Activated CD4-positive, alpha-beta T cell treated with anti-CD3 and anti-CD28 coated beads for 24 hours (primary cell): ENCODE measurements at places on chromosomes 1 and 21.
A peak's percentile ranks its signal among the peaks of the same experiment; 100 is the strongest.

DNA sequence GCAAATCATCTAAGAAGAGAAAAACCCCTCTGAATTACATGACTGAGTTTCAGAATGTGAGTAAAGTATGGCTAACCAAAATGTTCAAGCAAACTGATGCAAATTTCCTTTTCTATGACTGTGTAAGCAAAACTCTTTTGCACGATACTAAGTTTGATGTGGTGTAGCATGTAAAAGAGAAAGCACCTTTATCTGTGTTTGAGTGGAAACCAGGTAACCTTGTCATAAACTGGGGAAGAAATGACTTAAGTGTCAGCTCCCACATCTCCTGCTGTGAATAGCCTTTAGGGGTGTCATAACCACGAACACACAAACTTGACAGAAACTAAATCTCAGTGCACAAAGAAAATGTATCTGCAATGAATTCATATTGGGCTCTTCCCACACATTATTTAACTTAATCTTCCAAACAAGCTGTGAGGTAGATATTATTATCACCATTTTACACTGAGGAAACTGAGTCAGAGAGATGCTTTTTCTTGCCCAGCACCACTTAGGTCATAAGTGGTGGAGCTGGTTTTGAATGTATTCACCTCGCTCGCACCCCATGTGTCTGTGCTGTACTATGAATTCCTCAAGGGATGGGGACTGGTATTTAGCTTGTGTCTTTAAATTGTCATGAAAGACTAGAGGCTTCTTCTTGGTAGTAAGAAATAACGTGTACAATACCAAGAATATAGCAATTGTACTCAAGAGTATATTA, 32.9 kb upstream of the IL12RB2 start:
- DNase-seq, result peak; percentile 31

DNA sequence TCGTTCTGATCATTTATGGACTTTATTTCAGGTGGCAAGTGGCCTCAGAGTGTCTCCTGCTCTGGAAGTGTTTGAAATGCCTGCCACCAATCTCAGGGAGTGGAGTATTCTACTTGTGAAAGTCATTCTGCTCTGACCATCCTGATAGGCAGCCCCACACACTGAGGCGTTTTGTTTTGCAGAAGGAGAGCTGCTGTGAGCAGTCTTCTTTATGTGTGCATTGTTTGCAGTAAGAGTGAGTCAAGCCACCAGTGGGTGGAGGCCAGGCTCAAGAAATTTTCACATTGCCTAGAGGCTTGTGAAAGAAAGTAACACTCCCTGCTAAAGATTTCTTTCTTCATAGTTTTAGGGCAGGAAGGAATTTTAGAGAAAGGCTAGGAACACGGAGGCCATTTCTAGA, 204.4 kb downstream of the SLC35F3 start:
- no peak for DNase-seq

DNA sequence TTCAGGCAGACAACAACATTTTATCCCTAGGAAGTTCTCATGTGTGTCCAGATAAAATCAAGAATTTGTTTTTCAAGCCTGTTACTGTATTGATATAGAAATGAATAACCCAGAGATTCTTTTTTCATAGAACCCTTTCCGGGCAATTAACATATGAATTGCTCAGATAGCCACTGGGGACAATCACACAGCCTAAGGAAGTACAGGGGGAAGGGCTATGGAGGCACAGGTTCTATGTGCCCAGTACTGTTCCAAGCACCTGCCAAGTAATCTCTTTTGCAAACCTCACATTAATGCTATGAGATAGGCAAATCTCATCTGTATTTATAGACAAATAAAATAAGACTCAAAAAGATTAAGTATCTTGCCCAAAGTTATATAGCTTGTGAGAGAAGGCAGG, 84.9 kb downstream of the NTNG1 start:
- DNase-seq, result no peak

DNA sequence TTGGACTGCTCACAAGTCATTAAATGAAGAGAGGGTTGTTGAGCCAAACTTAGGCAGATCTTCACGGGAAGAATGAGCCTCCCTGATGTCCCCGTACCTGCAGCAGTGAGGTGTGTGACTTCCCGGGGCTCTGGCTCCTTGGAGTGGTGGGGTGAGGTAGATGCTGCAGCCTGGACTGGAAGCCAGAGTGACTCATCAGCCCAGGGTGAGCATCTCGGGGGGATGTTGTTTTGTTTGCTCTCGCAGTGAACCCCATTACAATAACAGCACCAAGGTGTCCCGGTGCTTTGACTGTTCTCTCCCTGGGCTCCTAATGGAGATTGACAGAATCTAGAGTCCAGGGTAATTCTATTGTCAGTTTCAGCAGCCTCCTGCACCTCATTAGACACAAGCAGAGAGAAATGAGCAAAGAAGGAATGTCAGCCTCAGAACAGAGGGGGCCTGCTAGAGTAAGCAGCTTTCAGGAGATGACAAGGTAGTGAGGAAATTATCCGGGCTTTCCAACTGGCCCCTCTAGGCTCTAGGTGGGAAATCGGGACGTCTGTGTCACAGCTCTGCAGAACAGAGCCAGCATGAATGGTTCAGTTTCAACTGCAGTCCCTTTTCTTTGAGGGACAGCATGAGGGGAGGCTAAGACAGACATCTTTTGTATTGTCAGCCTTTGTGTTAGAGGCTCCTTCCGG, 36.0 kb upstream of the LRRN2 start:
- DNase-seq, result no peak

- no peak for DNase-seq
These were observed 67.5 kb downstream of the CD247 start for GRCh38 chr1:167450843-167451242.

DNA sequence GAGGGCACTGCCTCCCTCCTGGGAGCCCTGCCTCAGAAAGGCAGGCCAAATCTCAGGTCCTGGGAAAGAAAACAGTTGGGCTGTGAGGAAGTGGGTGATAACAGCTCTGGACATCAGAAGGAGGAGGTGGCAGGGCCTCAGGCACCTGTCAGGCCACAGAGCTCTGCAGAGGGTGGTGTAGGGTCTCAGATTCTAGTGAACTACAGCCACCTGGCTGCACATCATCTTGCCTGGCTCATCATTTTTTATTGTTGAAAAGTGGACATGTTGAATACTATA, 15.3 kb upstream of the ZNF678 start:
- DNase-seq, result no peak

DNA sequence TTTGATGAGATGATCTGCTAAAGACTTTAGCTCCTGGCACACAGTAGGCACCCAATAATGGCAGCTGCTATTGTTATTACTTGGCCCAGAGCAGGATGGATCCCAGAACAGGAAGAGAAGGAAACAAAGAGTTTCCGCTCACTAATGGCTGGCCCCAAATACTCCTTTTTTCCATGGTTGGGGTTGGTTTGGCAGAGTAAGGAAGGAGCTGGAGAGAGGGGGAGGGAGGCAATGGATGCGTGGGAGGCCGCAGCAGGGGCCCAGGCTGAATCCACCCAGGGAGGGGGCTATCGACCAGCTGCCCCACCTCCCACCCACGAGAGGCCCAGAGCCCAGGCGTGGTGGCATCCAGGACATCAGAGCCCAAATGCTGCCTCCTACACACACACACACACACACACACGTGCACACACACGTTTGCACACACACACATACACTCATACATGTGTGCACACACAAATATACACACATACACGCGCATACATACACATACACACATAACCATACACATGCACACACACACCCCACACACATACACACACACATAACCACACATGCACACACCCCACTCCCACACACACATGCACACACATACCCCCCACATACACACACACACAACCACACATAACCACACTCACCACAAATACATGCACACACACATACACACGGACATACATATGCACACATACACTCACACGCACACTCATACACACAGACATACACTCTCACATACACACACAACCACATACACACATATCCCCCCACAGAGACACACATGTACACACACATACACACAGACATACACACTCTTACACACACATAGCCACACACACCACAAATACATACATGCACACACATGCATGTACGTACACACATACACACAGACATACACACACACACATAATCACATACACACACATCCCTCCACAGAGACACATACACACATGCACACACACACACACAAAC, 25.2 kb downstream of the C1QB start:
- no peak for DNase-seq

DNA sequence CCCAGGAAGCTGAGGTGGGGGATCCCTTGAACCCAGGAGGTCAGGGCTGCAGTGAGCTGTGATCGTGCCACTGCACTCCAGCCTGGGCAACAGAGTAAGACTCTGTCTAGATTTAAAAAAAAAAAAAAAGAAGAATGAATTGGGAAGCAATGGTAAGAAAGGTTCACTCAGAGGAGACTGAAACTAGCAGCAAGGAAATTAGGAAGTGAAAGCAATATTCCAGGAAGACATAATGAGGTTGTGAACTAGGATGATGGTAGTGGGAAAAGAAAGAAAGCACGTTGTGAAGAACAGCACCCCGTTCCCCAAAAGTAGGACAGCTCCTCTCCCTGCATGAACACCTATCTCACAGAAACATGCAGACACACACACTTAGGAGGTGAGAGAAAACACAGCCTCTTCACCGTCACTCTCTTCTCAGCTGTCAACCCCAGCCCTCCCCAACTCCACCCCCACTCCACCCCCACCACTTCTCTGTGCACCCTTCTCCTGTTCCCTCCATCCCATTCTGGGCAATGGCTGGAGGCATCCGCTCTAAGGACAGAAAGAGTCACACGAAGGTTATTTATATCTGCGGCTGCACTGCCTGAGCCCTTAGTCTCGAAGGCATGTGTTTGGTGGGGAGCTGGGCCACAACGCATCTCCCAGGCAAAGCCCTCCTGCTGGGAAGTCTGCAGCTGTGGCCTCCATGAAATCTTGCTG, 101.8 kb upstream of the LPGAT1 start:
- DNase-seq, result no peak

GRCh38 chr1:205561501-205562203, 57.2 kb downstream of the CDK18 start:
- DNase-seq, result no peak
